ENCODE measurements at places on chromosomes 5 and 9.

DNA sequence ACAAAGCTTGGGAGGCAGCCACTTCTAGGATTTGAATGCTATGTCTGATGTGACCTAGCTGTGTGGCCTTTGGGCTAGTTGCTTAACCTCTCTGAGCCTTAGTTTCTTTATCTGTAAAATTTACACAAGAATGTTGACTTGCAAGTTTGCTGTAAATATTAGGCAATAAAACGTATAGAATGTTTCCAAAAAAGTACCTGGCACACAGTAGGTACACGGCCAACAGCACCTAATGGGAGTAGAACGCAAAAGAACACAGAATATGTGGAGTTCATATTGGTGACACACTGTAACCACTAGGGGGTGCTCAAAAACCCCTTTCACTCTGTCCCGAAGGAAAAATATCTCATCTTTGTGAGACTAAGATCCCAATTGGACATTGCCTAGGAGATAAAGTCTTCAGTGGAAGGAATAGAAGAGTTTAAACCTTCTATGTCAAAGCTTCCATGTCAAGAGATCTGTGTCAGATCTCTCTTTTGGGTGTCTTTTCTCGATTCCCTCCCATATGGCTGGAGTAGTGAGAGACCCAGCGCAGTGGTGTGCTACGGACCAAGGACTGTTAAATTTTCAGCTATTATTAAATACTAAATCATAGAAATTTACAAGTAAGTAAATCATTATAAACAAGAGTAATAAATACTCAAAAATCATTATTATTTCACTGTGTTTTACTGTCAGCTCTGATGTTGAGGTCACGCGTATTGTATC lies 145.4 kb upstream of the RAD23B start:
- DNase-seq = no peak

DNA sequence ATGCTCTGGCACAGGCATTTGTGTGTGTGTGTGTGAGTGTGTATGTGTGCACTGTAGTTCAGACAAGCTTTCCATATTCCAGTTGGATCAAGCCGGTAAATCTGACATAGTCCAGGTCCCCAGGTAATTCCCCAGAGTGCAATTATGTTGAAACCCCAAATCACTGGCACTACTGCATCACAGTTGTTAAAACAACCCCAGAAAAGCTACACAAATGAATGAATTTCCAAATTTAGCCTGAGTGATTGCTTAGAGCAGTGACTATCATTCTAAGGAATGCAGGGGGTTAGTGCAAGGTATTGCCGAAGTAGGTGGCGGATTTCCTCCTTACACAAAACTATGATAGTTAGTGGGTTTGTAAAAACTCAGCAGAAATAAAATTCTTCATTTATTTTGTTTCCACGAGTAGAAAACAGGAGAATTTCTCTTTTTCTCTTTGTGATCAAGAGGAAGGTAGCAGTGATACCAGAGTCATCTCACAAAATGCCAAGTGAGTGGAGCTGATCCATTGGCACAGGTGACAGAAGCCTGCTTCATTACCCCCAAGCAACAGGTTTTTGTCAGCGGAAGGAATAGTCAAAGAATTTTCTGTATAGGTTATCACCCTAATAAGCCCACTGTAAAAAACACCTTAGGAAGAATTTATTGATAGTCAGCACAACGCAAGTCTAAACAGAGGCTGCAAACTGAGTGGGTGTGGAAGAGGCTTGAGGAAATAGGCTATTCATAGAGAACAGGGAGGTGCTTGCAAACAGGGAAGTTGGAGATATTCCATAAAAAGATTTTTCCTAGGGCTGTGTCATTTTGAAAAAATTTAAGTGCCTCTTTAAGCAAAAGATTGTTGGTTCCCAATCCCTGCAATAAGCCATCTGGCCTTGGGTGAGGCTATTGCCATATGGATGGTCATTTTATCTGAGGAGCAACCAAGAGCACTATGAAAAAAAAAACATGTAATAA lies 385.1 kb downstream of the CHSY3 start:
- no peak for DNase-seq

DNA sequence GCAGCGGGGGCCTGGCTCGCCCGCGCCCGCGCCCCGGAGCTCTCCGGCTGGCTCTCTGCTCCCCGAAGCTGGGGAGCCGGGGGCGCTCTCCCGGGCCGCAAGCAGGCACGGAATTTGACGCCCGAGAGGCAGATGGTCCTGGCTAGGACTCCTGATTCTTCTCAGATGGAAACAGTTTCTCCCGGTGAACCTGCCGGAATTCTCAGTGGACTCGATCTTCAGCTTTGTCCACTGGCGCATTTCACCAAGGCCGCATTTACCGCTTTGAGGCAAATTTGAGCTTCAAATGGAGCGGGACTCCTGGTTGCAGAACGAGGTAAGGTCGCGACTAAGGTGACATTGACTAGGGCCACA lies 305.7 kb upstream of the KCNN2 start:
- DNase-seq = no peak

- DNase-seq = no peak
Observed at GRCh38 chr9:21806644-21807043, 4.2 kb downstream of the MTAP start.

DNA sequence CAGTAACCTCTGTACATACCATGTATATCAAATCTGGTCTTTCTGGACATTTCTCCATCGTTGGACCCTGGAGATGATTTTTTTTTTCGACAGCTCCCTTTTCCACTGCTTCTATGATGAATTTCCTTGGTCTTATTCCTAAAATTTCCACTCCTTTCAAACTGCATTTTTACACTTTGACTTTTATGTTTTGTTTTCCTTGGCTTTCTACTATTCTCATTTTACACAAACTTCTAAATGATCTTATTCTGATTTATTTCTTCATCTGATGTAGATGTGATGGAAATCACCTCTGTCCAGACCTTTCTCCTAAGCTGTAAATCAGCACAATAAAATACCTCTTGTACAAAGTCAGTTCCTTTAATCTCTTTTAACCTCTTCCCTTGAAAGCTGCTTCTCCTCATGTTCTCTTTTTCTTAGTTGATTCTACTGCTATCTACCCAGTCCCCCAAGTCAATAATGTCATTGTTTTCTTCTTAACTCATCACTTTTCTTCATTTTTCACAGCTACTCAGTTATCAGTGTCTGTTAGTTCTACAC lies 48.7 kb upstream of the TUSC1 start:
- no peak for DNase-seq

DNA sequence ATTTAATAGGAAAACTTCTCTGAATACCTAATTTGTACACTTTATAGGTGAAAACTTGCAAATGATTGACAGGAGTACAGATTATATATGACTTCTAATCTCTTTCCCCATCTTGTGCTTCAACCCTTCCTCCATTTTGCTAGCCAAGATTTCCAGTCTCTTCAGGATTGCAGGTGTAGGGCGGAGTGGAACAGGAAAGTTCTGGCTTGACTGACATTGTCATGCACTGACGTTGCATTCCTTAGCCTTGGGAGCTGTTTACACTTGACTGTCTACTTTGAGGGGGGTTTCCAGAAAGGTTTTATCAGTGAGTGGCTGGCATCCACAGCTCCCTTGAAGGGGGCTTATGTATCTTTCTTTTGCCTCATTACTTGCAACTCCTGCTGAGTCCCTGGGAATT lies 34.1 kb upstream of the GRIA1 start:
- no peak for DNase-seq

Measured in hypothalamus (tissue), 51 donors.